CD4-positive, alpha-beta T cell treated with Interferon gamma for 1 hour (primary cell): ENCODE measurements at places on chromosomes 12 and 14.

DNA sequence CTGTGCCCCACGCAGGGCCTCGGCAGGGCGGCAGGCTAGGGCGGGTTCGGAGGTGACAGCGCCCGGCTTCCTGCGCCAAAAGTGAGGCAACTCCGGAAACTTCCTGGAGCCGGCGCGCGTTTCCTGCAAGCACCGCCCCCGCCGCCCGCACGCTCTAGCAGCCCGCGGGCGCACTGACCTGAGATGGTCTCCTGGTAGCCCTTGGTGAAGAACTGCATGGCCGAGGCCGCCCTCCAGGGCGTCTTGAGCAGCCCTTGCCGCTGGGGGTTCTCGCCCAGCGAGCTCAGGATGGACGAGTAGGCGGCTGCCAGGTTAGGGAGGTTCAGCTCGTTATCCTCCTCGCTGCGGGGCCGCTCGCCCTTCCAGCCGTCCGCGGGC is 494 bp downstream of the GCH1 start:
- DNase-seq = peak; percentile 81

GRCh38 chr12:118307069-118307954 is 65.4 kb downstream of the TAOK3 start:
- DNase-seq = no peak

DNA sequence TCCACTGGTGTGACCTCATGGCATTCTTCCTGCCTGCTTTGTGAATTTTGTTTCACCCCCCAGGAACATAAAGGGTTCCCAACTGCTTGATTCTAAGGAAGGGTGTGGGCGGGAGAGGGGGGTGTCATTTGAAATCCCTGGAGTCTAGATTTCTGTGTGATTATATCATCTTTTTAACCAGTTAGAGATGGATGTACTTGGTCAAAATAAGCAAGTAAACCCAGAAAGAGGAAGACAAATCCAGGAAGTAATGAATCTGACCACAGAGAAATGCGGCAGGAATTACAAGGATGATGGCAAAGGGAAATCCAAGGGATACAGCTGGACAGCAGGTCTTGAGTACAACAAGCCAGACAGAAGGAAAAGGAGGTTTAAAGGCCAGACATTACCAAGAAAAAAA is 38.9 kb downstream of the DMAC2L start:
- no peak for DNase-seq

GRCh38 chr14:72515779-72516770 is 377.8 kb downstream of the DPF3 start:
- DNase-seq = no peak

GRCh38 chr14:105879867-105880561 is 353.6 kb downstream of the TMEM121 start:
- DNase-seq = no peak

GRCh38 chr12:3293446-3294161 is 197.4 kb upstream of the PRMT8 start:
- no peak for DNase-seq

- DNase-seq = no peak
These were observed 317.0 kb downstream of the FUT8 start for GRCh38 chr14:65729566-65729965.

DNA sequence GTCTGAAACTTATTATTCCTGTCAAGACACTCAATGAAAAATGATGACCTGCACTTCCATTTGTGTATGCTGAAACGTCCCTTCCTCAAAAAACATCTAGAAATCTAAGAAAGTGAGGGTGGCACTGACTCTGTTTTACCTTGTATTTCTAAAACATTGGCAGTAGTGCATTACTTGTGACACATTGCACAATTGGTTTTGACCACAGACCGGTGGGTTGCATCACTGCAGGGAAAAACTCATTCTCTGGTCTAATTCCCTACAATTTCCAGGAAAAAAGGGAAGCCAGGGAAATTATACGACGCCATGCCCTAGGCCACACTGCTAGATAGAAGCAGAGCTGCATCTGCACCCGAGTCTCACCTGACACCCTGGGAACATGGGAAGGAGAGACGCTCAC is 156.7 kb downstream of the NTF3 start:
- no peak for DNase-seq

- DNase-seq = no peak
These were observed 130.8 kb upstream of the FLRT2 start for GRCh38 chr14:85399186-85399585.

GRCh38 chr12:126770188-126770587 is 1496.8 kb upstream of the TMEM132C start:
- no peak for DNase-seq

- DNase-seq = no peak
These were observed 97.5 kb downstream of the PPP2R5C start for GRCh38 chr14:101858791-101859537.

DNA sequence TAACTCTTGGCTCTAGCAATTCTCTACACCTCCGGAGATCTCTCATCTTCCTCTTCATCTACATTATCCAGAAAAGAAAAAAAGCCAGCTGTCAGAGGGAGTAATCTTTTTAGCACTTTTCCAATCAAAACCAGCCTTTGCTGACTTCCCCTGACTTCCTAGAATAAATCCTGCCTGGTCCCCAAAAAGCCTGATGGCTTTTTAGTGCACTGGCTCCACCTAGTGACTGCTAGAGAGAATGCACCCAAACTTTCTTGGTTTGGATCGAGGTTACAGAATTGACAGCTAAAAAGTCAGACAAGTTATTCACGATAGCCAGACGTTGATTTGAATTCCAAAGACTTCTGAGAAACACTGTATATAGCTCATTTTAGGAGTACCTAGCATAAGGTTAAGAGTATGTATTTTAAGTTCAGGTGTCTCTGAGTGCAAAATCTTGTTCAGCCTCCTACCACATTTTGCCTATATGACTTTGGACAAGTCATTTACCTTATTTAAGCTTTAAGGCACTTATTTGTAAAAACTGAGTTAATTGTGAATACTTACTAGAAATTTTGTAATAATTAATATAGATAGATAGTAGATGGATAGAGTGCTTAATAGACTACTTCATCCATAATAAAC is 185.7 kb upstream of the GRIN2B start:
- peak; percentile 7 for DNase-seq

DNA sequence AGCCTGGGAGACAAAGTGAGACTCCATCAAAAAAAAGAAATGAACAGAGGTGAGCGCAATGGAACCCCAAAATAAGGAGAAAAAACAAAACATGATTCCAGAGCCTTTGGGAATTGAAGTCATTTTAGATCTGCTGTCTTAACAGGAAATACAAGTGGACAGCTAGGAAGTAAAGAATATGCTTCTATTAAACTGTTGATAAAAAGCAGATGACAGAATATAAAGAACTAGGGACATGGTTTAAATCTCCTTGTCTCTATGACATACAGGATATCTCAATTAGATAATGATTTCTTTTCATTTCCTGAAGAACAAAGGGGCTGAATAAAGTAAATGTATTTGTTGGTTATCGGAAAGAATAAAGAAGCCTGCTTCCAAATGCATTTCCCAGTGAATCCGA is 49.3 kb upstream of the ETV6 start:
- DNase-seq = no peak

DNA sequence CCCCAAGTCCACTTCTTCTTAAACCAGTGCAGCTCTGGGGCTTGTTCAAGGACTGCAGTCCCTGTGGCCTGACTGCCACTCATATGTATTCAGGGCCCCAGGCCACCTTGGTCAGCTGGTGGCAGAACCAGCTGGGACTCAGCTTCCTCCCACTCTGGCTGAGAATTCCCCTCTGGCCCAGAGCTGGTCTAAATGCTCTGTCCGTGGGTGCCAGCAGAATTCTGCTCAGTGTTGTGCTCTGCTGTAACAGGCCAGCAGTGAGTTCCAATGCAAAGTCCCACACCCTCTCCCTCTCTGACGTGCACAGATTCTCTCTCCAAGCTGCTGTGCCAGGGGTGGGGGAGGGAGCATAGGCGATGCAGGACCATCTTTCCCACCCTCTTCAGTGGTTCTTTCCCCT is 210.4 kb upstream of the RGS6 start:
- no peak for DNase-seq

DNA sequence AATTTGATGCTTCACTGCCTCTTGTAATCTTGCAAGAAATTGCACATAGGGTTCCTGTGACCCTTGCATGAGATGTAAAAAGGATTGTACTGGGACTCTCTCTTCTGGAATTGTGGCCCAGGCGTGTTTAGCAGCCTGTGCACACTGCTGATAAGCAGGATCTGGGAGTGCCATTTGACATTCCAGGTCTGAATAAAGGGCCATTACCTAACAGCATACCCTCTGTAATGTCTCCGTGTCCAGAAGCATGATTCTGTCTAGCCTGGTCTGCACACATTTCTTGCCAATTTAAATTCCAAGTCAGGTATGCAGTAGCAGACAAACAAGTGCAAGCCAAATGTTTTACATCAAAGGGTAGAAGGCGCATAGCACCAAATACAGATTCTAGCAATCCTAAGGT is 18.1 kb upstream of the MAPKAPK5 start:
- no peak for DNase-seq

- no peak for DNase-seq
These were observed 14.8 kb downstream of the SGPP1 start for GRCh38 chr14:63713058-63713457.

DNA sequence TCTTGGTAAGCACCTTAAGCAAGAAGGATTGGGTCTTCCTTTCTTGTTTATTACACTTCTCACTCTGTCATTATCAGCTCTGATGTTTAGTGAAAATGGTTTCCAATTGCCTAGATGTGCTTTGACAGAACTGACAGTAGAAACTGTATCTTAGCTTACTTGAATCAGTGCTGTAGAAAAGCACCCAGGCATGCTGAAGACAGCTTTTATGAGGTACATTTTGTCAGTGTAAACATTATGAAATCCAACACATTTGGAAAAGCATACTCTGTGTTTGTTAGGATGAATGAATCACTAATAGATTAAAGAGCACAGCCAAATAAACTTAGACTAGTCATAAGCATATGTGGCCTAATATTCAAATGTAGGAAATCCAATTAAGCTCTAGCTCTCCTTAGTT is 290.2 kb upstream of the NPAS3 start:
- no peak for DNase-seq

DNA sequence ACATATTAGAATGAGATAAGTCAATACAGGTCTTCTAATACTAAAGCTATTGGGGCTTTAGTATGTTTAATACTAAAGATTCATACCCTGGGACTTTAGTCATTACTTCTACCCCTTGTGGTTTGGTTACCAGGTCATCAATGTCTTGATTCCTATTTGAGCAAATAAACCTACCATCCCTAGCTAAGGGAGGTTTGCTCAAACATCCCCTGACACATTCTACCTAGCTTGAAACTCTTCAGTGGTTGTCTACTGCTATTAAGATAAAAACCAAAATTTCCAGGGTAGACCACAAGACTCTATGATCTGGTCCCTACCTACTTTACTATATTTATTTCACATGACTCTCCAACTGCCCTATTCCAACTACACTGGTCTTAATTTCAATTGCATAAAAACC is 7.3 kb upstream of the C2CD5 start:
- no peak for DNase-seq

DNA sequence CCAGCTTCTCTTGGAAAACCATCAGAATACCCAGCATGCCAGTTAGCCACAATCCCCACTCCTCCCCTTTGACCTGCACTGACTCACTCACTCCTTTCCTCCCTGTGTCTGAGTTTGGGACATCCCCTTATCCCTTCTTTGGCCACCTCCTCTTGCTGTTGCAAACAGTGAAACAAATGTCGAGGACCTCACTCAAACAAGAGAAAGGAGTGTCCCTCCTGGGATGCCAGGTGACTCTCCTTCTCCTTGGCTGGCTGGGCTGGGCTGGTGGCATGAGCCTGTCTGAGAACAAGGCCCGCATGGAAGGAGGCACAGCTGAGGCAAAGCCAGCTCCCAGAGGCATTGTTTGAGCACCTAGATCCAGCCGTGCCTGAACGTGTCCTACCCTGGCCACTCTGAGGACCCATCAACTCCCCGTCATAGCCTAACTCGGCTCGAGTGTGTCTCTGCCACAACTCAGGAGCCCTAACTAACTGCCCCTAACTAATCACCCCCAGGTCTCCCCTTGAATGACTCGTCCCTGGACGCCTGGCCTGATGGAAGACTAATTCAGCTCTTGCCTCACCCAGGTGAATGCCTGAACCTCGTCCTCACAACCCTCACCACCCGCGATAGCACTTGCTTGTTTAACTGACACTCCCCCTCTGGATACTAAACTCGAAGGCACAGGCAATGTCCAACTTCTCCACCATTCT is 43.0 kb downstream of the NCOR2 start:
- DNase-seq = no peak

DNA sequence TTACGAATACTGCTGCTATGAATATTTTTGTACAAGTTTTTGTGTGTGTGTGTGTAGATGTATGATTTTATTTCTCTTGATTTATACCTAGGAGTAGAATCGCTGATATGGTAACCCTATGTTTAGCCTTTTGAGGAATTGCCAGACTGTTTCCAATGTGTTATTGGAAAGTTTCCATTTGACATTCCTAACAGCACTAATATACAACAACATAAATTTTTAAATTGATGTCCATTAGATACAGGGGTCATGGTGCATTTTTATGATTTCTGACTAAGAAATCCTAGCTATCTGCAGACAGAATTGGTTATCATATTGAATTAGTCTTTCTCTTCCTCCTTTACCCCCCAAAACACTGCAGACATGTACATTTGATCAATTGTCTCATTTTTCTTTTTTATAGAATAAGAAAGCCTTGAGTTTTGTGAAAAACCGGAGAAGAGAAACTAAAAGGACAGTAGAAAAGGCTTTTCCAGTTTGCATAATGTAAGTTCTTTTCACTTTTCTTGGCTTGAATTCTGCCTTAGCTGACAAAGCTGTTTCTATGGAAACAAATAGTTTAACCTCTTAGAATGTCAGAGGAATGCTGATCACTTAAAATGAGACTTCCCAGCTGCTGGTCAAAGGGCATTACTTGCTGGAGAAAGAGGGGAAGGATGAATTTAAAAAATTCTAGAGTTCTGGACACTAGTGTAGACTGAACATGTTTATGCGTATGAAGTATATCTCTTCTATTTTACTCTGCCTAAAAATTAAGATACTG is 28.2 kb downstream of the PALS1 start:
- no peak for DNase-seq

- DNase-seq = no peak
These were observed 10.6 kb downstream of the CD163L1 start for GRCh38 chr12:7433276-7433822.

DNA sequence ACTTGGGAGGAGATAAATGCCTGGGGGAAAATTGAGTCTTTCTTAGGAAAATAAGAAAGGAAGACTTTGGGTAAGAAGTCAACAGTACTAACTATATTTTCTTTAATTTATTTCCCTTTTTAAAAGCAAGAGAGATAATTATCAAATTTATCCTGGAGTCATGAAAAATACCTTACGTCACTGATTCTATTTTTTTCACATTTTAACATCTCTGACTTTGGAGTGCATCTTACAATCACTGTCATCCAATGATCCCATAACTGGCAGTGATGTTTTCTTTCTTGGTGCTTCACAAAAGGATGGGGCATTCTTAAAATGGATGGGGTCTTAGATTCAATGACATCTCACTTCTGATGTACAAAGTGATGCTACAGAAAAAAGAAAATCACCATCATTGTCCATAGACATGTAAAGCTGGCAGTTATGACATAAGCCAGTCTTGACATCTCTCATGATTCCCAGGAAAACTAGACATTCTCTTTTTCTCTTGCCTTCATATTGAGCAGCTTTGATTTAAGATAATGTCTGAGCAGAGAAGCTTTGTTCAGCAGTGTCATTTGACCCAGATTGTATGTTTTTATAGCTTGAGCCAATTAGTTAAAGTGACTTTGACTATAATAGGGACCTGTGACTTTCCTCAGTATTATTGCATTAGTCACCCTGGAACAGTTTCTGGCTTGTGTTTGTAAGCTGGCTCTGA is 236.2 kb downstream of the EGLN3 start:
- DNase-seq = no peak

GRCh38 chr12:25324861-25325260 is 74.1 kb upstream of the KRAS start:
- no peak for DNase-seq
